ENCODE measurements at places on chromosomes 3 and 15.

GRCh38 chr3:149307435-149307783 lies 26.0 kb downstream of the TM4SF18 start:
- DNase-seq: no peak

GRCh38 chr15:76107169-76107568 lies 47.4 kb downstream of the TMEM266 start:
- DNase-seq: no peak

DNA sequence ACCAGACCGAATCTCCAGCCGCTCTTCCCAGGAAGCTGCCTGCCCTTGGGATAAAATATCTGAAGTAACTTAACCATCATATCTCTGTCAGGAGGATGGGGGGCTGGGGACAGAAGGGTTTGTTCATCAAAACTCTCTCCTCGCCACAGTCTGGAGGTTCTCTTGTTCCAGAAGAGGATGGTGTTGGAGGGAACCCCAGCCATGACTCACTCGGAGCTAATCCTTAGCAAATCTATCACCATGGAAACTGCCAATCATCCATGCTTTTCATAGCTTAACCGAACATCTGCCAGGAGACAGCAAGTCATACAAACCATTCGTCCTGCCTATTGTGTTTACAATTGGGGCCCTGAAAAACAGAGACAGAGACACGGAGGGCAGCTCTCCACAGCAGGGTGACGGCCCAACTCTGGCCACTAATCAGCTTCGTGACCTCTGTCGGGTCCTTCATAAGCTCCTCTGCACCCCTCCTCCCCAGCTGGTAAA lies 73.8 kb upstream of the HEG1 start:
- no peak for DNase-seq

- no peak for DNase-seq
Measured at GRCh38 chr15:36814708-36815107, 235.3 kb downstream of the CDIN1 start.

GRCh38 chr3:155641956-155642355 lies 102.9 kb downstream of the PLCH1 start:
- DNase-seq: no peak

- DNase-seq: no peak
Measured at GRCh38 chr3:162332344-162332743, 835.7 kb downstream of the OTOL1 start.

- DNase-seq: no peak
Measured at GRCh38 chr3:160257606-160258005, 32.4 kb downstream of the C3orf80 start.

DNA sequence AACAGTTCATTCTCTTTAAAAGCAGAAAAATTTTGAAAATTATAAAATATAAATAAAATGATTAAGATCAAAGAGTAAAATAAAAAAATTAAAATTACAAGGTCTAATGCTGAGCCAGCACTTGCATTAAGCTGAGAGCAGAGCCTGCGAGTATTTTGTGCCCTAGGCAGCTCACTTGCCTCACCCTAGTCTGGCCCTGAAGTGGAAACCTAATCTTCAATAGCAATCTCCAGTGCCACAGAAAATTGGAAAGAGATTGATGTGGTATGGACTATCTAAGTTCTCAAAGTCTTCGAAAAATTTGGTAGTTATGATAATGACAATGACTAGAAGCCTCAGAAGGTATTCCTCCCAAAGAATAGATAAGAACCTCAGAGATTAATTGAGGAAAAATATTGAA lies 459.4 kb upstream of the CBLB start:
- DNase-seq: no peak

- DNase-seq: no peak
Measured at GRCh38 chr3:112117841-112118571, 15.0 kb downstream of the GCSAM start.
